ENCODE measurements at places on chromosomes 6 and 20.

GRCh38 chr20:22775256-22775655, 190.9 kb upstream of the FOXA2 start:
- DNase-seq = no peak

DNA sequence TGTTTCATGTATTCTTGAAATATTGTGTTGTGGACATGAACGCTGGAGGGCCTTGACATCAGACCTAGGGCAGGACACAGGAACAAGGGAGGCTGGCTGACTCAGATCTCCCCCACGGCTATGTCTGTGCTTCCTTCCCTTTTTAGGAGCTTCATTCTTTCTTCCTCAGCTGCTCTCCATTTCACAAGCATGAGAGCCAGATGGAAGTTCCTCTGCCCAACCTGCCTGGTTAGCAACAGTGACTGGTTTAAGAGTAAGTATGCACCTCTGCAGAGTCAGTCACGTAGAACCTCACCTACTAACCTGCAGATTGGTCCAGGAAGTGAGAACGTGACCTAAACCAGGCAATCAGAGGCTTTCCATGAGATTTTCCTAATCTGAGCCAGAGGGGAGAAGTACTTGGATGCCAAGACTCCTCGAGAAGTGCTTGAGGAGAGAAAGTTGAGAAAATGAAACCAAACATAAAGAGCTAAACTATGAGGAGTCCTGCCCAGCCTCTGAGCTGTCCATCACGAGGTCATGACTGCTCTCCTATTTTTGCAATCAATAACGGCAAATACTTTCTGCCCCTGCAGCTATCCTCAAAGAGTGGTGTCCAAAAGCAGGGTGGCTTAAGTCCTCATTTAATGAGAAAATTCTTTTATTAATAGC, 465.2 kb upstream of the CITED2 start:
- no peak for DNase-seq

DNA sequence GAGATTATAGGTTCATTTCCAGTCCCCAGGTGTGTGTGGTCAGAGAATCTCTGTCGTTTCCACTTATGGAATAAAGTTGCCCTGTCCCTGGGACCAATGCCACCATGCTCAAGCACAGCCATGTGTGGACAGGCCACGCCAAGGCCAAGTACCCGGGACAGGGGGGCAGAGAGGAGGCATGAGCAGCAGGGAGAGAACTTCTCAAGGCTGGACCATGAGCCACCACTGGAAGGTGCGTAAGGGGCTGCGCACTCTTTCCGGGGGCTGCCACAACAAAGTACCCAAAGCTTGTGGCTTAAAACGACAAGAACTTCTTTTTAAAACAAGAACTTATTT, 209.2 kb upstream of the KCNQ5 start:
- DNase-seq = no peak

DNA sequence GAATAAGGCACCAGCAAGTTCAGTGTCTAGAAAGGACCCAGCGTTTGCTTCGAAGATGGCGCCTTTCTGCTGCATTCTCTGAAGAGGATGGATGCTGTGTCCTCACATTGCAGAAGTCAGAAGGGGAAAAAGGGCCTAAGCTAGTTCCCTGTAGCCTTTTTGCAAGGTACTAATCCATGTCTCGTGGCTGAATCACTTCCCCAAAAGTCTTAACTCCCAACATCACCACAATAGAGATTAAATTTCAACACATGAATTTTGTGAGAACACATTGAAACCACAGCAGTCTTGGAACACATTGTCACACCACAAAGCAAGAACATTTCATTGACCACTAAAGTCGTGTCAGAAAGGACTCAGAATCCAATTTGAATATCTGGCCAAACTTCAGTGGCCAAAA, 42.1 kb downstream of the KLHL31 start:
- no peak for DNase-seq

DNA sequence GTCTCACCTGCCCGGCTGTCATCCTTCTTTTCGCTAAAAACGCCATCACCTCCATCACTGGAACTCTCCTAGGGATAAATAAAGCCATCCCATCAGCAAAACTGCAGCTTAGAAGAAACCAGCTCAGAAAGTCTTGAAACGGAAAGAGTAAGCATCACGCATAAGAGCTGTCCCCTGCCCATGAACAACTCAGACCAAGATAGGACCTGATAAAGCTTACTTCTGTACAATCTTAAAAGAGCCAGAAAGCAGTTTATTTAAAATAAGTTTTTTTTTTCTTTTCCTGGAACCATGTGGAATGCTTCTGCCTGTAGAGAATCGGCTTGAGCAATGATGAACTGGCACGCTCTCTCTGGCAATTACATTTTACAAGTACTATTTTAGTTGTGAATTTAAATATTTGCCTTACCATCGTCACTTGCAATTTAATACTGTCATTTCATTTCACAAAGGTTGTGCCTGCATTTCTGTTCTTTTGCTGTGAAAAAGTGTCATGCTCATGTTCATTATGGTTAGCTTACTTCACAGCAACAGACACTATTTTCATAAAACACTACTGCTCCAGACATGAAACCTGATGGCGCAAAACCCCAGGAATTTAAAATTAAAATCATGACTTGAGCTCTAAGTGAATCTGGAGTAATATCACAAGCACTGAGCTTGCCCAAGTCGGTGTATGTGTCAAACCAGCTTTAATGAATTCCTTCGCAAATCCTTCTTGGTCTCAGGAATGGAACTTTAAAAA, 59.6 kb upstream of the EMILIN3 start:
- no peak for DNase-seq

DNA sequence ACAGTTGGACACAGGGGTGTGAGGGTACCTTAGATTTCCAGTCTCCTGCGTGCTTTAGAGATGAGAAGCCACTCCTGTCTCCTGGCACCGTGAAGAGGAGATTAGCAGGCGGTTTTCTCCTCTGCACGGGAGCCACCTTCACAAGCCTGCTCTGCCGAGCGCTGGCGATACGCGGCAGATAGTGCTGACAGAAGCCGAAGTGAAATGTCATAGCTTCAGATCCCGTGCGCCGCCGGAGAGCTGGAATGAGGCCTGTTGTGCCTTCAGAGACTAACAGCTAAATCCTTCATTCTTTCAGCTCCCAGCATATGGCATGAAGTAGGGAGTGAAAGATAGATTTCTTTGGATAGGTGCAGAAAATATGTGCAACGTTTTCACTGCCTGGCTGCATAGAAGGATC, 371.0 kb downstream of the TAF4 start:
- DNase-seq = no peak

DNA sequence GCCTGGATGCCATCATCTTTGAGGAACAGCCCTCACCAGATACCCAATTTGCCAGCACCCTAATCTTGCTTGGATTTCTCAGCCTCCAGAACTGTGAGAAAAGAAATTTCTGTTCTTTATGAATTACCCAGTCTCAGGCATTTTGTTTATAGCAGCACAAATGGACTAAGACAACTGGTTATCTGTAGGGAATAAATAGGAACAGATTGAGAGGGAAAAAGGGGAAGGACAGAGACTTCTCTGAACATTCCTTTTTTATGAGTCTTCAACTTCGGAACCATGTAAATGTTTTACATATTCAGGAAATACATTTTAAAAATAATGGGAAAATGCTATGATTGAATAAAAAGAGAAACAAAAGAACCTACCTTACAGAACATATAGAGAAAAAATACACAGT, 20.9 kb downstream of the KCTD20 start:
- DNase-seq = no peak

DNA sequence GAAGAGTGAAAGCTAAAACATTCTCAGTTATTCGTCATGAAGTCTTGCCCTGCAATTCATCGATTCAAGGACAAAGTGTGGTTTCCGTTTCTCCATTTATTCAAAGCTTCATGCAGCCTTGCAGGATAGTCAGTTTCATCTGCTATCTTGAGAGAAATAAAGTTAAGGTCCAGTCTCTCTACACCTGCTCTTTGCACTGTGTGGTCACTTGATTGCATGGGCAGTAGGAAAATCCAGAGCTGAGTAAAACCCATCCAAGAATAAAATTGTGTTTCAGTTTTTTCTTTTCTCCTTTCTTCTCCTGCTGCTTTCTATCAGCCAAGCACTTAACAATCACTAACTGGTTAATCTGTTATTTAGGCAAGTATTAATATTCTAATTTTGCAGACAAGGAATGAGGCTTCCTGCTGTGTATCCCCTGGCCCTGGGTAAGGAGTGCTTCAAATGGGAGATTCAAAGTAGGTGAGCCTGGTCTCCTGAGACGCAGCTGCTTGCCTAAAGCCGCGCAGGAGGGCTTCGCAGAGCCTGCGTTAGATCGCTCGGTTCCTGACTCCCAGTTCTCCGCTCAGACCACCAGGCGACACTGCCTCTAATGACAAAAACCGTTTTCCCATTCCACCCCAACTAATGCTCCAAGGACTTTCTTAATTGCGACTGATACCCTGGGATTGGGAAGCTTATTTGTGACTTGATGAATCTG, 808.3 kb downstream of the TFAP2A start:
- DNase-seq = no peak

DNA sequence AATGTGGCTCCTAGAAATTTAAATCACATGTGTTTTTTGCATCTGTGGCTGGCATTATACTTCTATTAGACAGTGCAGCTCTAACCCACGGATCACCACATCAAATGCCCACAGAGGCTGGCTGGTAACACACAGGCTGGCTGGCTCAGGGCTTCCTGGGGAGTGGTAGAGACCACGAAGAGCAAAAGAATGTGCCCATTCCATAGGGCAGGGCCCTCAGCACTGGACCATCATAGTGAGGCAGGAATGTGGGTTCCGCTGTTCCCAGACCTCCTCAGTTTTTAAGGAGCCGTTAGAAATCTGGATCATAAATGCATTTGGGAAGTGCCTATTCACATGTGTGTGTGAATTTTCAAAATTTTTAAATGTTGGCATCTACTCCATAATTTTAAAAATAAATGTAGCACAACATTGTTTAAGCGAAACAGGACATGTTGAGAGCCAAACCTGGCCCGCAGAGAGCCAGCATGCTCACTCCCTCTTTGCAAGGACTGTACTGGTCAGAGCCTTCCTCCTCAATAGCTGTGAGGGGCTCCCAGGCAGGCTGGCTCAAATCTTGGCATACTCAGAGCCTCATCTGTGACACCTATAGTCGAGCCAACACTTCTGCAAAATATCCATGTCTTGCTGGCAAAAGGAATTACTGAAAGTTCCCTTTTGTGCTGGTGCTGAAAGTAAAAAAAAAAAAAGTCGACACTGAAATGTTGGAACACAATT, 190.5 kb downstream of the FNDC1 start:
- DNase-seq = no peak

GRCh38 chr20:37902504-37903313, at the start of gene VSTM2L:
Gene VSTM2L (plus strand): TSS chr20:37903127. CDS start chr20:37903351, 224 bp downstream.
- DNase-seq = no peak

- DNase-seq = no peak
These were observed 12.8 kb upstream of the IRAK1BP1 start for GRCh38 chr6:78854546-78854945.

- DNase-seq = no peak
These were observed 116.6 kb downstream of the QRSL1 start for GRCh38 chr6:106745824-106746582.

DNA sequence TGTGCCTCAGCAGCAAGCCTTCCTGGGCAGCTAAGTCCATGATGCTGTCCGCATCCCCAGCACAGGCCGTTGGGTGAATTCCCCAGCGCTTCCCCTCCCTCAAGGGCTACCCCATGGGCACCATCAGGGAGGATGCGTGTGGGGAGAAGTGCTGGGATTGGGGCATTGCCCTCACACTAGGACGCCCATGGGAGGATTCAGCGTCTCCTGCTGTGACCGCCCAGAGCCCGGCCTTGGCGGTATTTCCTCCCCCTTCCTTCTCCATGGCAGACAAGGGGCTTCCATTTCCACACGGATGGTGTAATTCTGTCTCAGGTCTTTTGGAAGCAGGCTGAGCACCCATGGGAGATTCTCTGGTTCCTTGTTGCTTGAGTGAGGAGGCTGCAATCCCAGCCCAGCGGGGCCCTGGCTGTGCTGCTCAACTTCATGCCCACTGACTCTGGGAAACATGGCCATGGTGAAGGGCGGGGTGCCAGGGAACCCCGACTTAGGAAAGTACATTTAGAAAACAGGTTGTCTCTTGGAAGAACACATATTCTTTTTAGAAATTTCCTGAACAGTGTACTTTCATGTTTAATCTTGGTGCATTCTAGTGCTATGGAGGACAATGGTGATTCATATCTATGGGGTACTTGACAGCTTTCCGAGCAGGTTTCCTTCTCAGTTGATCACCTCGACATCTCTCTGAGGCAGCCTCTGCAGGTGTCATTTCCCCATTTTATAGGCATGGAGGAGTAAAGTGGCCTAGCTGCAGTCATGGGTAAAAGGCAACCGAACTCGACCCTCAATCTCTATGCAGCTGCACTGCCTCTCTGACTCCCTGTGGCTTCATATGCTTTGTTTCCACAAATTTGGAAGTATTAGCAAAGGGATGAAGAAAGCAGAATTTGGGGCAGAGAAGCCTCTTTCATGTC, 178.2 kb upstream of the CST7 start:
- no peak for DNase-seq

DNA sequence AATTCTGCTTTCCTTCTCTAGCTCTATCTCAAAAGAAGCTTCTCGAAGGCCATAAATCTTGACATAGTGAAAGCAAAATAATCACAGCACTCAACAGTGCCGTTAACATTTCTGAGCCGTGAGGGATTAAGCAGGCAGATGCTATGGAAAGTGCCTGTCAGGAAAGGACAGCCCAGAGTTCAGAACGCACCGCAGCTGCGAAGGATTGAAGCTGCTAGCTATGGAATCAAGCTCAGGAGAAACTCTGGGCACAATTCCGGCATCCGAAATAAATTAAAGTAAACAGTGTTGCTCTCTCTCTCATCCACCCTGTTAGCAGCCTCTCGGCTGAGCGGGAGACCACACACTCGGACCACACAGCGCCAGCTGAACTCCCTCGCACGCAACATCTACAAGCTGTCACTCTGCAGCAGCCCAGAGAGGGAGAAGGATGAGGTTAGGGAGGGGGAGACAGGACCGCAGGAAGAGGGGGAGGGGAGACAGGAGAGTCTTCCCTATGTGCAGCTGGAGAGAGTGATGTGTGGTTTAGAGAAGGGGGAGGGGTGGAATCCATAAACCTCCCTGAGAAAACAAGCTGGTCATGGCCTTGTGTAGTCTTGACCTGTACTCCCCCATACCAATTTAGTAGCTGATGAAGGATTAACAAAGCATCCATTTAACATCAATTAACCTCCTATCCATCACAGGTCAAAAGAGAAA, 9.0 kb downstream of the EXOC2 start:
- DNase-seq = no peak

- DNase-seq = no peak
These were observed 731.9 kb upstream of the FLRT3 start for GRCh38 chr20:15069355-15069754.

- no peak for DNase-seq
These were observed 207.2 kb upstream of the ECI2 start for GRCh38 chr6:4342407-4343137.

- DNase-seq = no peak
These were observed 104.4 kb upstream of the FOXP4 start for GRCh38 chr6:41441598-41442351.

GRCh38 chr6:30806581-30807183, 62.3 kb upstream of the IER3 start:
- DNase-seq = no peak

DNA sequence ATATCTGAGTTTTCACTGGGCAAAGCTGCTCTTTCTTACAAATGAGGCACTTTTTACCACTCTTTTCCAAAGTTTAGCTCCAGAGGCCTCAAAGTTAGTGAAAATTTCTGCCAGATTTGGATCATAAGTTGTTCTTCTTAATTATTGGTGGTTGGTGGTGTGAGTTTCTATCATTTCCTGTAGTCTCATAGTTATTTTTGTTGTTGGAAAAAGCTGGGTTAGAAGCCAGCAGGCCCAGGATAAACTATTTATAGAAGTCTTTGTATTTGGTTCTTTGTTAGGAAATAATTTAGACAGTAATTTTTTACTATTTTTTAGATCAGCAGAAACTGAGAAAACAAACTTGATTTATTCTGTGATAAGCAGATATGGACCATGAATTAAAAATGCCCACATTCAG, 10.6 kb downstream of the PFDN4 start:
- DNase-seq = no peak

Data from stimulated activated CD8-positive, alpha-beta memory T cell treated with anti-CD3 and anti-CD28 coated beads, Interleukin-15, amount 100 ng/mL, for 4 hours (primary cell).